NCI-H82 (cell line): ENCODE measurements at places on chromosomes 2 and 18.

DNA sequence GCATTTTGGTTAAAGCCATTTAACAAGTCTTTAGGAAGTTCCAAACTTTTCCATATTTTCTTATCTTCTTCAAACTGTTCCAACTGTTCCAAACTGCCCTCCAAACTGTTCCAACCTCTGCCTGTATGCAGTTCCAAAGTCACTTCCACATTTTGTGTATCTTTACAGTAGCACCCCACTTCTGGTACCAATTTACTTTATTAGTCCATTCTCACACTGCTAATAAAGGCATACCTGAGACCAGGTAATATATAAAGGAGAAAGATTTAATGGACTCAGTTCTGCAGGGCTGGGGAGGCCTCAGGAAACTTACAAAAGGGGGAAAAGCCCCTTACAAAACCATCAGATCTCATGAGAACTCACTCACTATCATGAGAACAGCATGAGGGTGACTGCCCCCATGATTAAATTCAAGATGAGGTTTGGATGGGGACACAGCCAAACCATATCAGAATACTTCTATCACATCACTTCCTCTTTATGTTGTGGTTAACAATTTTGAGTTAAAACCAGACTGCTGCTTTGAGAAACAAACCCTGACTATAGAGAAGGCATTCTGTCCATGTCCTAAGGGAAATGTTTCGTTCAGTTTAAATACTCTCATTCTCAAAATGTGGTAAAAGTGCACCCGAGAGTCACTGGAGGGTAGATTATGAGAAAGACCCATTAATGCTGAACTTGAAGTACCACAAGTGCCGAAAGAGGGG lies 11.0 kb downstream of the IL18R1 start:
- no peak for DNase-seq

DNA sequence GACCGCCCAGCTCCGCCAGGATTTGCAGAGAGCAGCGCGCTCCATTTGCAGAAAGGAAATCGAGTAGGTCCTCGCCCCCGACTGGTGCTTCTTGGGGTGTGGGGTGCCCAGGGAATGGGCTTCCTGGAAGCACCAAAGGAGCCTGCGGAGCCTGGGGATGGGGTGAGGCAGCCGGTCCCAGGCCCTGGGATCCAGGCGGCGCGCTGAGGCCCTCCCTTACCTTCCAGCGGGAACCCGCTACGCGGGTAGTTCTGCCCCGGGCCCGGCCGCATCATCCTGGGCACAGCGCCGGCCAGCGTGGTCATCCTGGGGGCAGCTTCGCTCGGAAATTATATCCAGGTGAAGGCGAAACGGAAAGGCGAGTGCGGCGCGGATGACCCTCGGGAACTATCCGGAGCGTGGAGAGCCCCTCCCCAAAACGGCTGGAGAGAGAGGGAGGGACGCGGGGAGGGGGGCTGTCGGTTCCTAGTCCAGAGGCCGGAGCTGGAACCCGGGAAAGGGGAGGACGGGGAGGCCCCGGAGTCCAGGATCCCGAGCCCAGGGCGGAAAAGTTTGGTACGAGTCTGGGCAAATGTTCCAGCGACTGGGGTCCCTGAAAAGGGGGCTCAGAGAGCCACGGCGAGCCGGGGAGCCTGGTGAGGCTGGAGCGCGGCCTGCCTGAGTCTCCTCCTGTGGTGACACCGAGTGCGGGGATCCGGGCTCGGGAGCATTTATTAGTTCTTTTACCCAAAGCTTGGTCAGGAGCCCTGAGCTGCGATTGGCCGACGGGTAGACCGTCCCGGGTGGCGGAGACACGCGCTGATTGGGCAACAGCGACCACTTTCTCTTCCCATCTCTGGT lies at the start of gene PAX3:
Gene PAX3, minus strand, starts transcription at position 688 of the 840 bp plus-strand sequence. Its CDS starts 383 bp downstream, at position 305.
- DNase-seq, result no peak

GRCh38 chr2:134436706-134437105 lies 182.8 kb downstream of the MGAT5 start:
- no peak for DNase-seq

DNA sequence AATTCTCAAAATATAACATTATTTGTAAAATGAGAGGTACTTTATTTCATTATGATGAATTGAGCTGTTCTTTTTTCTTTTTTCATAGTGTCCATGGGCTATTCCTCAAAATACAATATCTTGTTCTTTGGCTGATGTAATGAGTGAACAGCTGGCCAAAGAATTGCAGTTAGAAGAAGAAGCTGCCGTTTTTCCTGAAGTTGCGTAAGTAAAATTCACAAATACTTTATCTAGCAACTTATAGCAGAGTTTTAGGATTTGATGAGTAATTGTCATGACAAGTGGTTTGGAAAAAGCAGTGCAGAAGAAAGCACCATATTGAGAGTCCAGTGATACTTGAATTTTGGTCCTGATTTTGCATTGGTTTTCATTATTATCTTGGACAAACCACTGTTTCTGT lies 9.8 kb downstream of the RIOK3 start:
- DNase-seq, result no peak

- DNase-seq, result no peak
These were observed 2.4 kb downstream of the GFPT1 start for GRCh38 chr2:69384618-69385081.
